H1 (cell line): ENCODE measurements at places on chromosomes 11 and 22.

DNA sequence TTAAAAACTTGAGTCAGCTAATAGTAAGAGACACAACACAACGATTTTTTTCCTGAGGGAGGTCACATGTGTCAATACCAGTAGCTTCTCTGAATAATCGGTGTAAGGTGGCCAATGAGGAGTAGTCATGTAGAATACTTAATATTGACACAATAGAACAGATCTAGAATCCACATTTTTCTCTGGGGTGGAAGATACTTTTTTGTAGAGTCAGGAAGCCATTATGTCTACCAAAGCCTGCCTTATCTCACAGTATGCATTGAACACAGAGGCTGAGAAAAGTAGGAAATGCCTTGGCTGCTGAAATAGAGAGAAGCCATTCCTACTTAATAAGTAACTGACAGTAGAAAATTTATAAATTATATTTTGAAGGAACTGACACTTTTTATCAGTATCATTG, 725.0 kb downstream of the METTL15 start:
- no peak for DNase-seq

DNA sequence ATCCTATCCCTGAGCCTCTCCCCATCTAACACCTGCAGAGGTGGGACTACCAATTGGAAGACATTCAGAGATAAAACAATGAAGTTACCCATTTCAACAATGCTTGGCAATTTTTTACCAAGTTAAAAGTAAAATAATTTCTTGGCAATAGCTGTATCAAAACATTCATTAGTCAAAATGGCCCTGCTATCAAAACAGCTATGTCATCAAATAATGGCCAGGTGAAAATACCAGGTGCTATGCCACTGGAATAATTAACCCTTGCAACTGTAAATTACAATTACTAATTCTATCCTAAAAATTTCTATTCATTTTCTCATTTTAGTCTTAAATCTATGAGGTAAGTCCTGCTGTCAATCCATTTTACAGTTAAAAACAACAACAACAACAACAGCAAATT, 43.3 kb downstream of the NOX4 start:
- DNase-seq = no peak

DNA sequence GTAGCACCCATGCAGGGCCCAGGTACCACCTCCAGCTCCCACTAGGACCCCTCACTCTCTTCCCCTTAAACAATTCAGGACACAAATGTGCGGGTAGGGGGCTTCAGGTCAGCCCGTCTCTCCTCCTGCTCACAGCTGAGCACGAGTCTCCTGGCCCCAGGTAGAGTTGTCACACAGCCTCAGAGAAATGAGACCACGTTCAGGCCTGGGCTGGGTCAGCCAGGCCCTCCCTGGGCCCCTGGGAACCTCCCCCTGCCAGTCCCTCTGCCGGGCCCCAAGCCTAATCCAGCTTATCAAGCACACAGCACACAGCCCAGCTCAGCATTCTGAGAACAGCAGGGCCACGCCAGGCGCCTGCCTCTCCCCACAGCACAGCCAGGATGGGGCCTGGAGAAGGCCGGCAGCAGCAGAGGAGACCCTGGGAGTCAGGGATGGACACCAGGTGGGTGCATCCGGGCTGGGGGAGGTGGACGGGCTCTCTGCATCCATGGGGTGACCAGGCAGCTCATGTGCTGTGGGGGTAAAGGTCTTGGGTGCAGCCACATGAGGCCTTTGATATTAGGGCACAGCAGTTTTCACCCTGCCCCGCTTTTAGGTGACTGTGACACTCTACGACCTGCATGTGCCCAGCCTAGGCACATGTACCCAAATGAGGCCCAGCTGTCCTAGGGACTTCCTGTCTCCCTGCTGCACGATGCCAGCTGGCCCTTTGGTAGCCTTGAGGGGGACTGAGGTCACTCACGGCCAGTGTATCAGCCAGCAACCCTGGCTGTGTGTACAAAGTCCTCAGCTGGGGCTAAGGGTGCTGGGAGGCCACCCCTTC, 87.0 kb downstream of the MORC2 start:
- no peak for DNase-seq

DNA sequence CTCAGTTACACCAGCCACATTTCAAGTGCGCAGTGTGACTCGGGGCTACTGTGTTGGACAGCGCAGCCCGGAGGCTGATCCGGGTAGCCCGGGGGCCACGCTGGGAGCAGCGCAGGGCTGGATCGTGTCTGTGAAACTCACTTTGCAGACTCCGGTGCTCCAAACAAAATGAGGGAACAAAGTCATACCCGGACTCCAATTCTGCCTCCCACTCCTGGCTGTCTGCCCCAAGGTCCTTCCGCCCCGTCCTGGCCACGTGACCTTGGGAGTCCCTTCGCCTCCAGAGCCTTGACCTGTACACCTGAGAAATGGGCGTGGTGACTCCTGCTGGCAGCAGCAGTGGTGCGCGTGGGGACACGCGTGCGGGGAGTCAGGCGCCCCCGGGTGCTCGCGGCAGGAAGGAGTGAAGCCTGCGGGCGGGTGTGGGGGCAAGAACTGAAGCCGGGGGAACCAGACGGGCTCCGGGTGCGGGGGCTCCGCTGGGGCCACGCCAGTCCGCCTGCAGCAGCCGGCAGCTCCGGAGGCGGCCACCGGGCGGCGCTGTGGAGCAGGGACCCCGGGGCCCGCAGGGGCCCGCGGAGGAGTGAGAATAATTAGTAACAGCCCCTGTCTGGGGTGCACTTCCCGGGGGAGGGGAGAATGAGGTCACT, 42.4 kb downstream of the KCNJ4 start:
- DNase-seq = no peak

DNA sequence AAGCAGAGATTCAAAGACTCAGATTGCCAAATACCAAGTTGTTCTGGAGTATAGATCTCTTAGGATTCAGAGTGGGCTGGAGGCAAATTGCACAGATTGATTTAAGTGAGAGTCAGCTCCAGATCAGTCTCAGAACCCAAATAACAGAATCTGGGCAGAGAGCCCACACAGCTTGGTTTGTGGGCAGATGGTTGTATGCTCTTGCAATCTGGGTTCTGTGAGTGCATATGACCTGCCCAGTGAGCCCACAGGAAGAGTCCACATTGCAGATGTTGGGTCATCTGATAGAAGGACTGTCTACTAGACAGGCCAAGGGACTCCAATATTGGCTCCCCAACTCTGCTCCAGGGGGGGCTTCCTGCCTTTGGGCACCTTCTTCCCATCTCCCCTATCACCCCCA, 65.9 kb downstream of the ADAMTS15 start:
- no peak for DNase-seq

GRCh38 chr11:105774899-105775298, 165.0 kb downstream of the GRIA4 start:
- DNase-seq = no peak

- no peak for DNase-seq
These were observed 98.5 kb downstream of the TMEM135 start for GRCh38 chr11:87136236-87136635.

GRCh38 chr11:8613036-8613435, 19.0 kb upstream of the STK33 start:
- DNase-seq = no peak

DNA sequence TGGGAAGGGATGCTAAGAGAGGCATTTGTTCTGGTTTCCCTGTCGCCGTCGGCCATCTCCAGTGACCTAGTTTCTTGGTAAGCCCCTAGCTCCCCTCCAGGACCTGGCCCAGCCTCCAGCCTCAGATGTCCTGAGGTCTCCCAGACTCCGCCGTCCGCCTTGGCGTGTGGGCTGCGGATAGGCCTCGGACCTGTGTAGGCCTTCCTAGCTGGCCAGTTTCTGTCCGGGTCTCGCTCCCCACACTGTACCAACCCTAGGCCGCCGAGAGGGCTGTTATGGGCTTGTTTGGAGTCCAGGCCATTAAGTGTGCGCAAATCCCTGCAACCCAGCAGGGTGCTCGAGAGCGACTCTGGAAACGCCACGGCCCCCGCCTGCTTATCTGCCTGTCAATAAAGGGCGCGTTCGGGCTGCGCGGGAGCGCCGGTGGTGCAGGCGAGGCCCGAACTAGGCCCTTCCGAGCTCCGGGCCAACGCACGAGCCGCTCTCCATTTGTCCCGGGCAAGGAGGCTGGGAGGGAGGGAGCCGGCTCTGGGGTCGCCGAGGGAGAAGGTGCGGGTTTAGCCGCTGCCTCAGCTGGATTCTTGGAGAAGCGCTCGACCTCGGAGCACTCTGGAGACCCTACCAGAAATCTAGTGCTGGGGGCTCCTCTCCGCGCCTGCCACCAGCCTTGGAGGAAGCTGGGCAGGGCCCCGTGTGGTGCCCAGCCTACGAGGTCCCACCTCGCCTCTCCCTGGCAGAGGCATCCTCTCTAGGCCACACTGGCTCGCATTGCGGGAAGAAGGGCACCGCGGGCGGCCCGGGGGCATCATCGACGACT, 8.7 kb upstream of the PAX6 start:
- DNase-seq = peak; percentile 82

DNA sequence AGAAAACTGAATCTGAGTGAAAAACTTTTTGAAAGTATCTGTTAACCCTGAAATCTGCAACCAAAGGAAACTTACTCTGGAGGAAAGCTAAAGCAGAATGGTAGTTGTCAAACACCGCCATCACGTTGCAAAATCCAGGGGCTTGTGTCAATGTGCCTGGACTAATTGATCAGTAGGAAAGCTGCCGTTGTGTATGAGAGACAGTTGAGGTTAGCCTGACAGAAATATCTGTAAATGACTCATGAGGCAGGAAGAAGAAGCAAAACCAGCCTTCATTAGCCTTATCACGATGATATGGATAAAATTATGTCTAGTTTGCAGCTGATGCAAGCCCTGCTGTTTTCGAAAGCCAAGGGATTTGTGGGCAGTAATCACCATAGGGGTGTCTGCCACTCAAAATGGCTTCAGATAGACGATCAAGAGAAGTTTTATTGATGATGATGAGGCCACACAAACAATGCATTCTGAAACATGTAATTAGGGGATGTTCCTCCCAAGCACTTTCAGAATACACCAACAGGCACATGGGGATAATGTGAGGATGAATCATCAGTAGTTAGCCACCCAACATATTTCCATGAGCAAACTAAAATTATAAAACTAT, 8.9 kb downstream of the SCGB1A1 start:
- DNase-seq = no peak
